ENCODE measurements at places on chromosomes 3 and 15. TPM values are rescaled to one million over a fixed set of nuclear protein-coding genes. Genes with fewer than 3 reads are reported as not detected.

Gene GANC
- 30.2 TPM for total RNA-seq

GRCh38 chr3:8301977-8302735 lies 199.5 kb upstream of the LMCD1 start:
- no peak overlapping the region for H3K27ac ChIP-seq
- H3K4me3 ChIP-seq: no peak overlapping the region
- no peaks in the 10 kb centered on the region for H3K36me3 ChIP-seq
- H3K27me3 ChIP-seq: no peaks in the 10 kb centered on the region
- H3K4me1 ChIP-seq: no peaks in the 10 kb centered on the region

Gene PLCB2
- total RNA-seq: 4.3 TPM

Gene PCNP
- total RNA-seq: 127 TPM

- H3K36me3 ChIP-seq: no peaks in the 10 kb centered on the region
- no peaks in the 10 kb centered on the region for H3K27me3 ChIP-seq
- H3K4me1 ChIP-seq: no peaks in the 10 kb centered on the region
- H3K27ac ChIP-seq: no peak overlapping the region
- DNase-seq: no peak
These were observed 197.1 kb downstream of the SATB1 start for GRCh38 chr3:18228060-18228459.

GRCh38 chr3:134809427-134810051 lies 14.5 kb downstream of the EPHB1 start:
- no peaks in the 10 kb centered on the region for H3K36me3 ChIP-seq
- H3K27ac ChIP-seq: no peak overlapping the region

DNA sequence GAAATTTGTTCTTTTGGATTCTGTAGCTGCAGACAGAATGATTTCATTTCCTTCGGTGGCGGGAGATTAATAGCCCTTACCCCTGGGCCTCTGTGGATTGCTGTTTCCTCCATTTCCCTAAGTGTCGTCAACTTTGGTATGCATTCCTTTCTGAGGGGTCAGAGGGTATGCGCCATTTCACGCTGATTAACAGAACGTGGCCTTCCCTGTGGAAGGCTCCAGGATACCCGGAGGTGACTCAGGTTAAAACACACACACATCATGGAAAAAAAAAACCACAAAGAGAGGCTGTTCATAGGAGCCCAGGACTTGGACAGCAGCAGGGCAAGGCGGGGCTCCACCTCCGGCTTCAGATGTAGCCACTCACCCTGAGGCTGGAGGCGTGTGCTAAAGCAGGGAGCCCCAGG lies 51.9 kb downstream of the EPHB1 start:
- H3K4me3 ChIP-seq: peak overlapping the region; percentile 11
- no peaks in the 10 kb centered on the region for H3K4me1 ChIP-seq
- no peaks in the 10 kb centered on the region for H3K36me3 ChIP-seq
- peak overlapping the region; percentile 36 for H3K27ac ChIP-seq
- no peak for DNase-seq
- H3K27me3 ChIP-seq: no peaks in the 10 kb centered on the region

DNA sequence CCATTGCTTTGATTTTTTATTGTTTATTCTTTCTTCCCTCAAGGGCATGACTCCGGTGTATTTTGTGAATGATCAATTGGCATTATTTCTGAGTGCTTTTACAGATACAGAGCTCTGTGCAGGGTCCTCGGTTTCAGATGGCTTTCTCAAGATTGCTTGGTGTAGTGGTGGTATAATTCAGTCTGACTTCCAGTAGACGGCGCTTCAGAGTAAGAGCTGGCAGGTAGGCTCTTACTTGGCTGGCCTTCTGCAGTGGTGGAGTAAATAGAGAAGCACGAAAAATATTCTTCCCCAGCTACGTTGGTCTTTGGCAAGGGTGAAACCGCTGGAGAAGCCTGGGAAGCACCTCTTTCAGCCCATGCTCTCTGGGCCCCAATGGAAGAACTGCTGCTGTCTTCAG lies 723.0 kb upstream of the BCHE start:
- no peak overlapping the region for H3K27ac ChIP-seq
- H3K27me3 ChIP-seq: no peaks in the 10 kb centered on the region
- no peak for DNase-seq
- H3K4me3 ChIP-seq: no peak overlapping the region
- no peaks in the 10 kb centered on the region for H3K36me3 ChIP-seq

Gene ZDHHC19
- not detected for total RNA-seq

Gene CTXN2
- total RNA-seq: not detected

DNA sequence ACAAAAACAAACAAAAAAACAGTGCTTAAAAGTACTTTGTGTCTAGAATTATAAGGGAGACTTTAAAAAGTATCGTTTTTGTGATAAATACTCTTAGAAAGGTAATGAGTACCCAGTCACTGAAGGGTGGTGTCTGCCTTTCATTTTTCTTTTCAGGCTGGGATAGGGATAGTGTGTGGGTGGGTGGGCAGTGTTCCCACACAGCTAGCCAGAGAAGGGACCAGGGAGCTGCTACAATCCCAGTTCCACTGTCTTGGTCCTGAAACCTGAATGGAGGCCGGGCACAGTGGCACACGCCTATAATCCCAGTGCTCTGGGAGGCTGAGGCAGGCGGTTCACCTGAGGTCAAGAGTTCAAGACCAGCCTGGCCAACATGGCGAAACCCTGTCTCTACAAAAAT lies 2.1 kb downstream of the GK5 start:
- H3K27me3 ChIP-seq: no peaks in the 10 kb centered on the region
- no peaks in the 10 kb centered on the region for H3K4me1 ChIP-seq
- H3K27ac ChIP-seq: peak overlapping the region; percentile 5
- H3K4me3 ChIP-seq: no peak overlapping the region
- no peaks in the 10 kb centered on the region for H3K36me3 ChIP-seq

Gene CLEC3B
- 55.7 TPM for total RNA-seq

Gene RPP25
- total RNA-seq: 13.1 TPM

Gene ADCY5
- 11.5 TPM for total RNA-seq

- no peaks in the 10 kb centered on the region for H3K27me3 ChIP-seq
- H3K4me1 ChIP-seq: no peaks in the 10 kb centered on the region
- no peak overlapping the region for H3K27ac ChIP-seq
- no peak overlapping the region for H3K4me3 ChIP-seq
These were observed 24.3 kb downstream of the SUSD5 start for GRCh38 chr3:33194303-33194702.

DNA sequence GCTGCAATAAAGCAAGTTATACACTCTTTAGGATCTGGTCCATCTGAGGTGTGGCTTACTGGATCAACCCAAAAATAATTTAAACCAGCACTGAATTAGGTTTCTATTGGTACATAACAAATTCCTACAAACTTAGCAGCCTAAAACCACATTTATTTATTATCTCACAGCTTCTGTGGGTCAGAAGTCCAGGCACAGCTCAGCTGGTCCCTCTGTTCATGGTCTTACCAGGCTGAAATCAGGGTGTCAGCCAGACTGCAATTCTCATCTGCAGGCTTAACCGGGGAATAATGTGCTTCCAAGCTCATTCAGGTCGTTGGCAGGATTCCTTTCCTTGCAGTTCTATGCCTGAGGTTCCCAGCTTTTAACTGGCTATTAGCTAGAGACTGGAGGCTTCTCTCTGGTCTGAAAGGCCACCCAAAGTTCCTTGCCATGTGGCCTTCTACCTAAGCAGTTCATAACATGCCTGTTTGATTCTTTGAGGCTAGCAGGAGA lies 477.4 kb upstream of the WNT5A start:
- H3K36me3 ChIP-seq: no peaks in the 10 kb centered on the region
- DNase-seq: no peak
- no peak overlapping the region for H3K27ac ChIP-seq
- H3K4me3 ChIP-seq: no peak overlapping the region
- no peaks in the 10 kb centered on the region for H3K4me1 ChIP-seq

Gene PATL2
- total RNA-seq: 2.2 TPM

Gene NEK10
- total RNA-seq: 48.4 TPM

Gene TRPM1
- total RNA-seq: not detected

DNA sequence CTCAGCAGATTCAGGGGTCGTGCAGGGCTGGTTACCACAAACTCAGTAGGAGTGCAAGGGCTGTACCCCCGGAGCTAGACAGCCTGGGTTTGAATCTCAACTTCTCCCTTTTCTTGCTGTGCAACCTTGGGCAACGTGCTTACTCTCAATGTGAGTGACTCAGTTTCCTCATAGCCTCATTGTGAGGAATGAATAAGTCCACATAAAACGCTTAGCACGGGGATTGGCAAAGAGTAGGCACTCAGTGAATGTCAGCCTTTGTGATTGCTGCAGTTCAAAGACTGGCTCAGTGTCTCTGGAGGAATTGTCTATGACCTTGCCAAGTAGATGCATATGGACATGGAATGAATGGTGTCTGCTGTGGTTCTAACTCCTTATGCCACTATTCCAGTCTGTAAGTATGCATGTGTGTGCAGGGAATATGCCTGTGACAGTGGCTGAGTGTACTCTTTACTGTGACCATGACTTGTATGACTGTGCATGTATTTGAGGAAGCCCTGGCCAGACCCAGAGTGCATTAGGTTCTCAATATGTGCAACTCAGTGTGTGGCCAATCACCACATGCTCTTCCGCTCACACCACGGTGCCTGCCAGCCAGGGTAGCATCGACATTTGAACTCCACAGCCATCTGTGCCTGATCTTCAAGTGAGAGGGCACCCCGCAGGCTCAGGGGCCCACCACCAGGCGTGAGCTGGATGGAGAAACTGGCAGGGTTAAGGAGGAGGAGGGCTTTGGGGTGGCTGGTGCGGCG lies 900 bp upstream of the HYAL3 start:
- no peak for DNase-seq
- peak overlapping the region; percentile 91 for H3K27ac ChIP-seq
- no peaks in the 10 kb centered on the region for H3K27me3 ChIP-seq
- H3K4me1 ChIP-seq: peaks cover 11% of the 10 kb centered on the region

GRCh38 chr15:58459560-58459959 lies 27.8 kb downstream of the LIPC start:
- H3K36me3 ChIP-seq: no peaks in the 10 kb centered on the region
- no peaks in the 10 kb centered on the region for H3K4me1 ChIP-seq
- no peak overlapping the region for H3K4me3 ChIP-seq
- no peak for DNase-seq
- H3K27me3 ChIP-seq: no peaks in the 10 kb centered on the region

DNA sequence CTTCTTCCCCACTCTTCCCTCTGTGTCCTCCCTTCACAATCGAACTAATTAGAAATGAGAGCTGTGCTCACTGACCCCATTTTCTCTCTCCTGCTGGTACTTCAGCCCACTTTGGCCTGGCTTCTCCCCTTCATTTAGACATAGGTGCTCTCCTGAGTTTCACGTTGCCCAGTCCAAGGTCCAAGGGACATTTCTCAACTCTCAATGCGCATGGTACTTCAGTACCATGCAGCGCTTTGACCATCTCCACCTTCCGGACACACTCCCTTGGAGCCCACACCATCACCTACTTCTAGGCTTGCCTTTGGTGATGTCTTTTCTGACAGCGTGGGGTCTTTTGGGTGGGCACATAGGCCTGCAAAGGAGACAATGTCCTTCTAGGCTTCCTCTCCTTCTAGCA lies 99.7 kb downstream of the ABHD5 start:
- no peak overlapping the region for H3K4me3 ChIP-seq
- no peaks in the 10 kb centered on the region for H3K36me3 ChIP-seq
- H3K27ac ChIP-seq: no peak overlapping the region
- H3K27me3 ChIP-seq: no peaks in the 10 kb centered on the region
- no peak for DNase-seq

Gene TRNT1
- 16.0 TPM for total RNA-seq

GRCh38 chr15:70197318-70197944 lies 99.7 kb upstream of the TLE3 start:
- H3K27ac ChIP-seq: peak overlapping the region; percentile 89
- DNase-seq: no peak
- no peaks in the 10 kb centered on the region for H3K27me3 ChIP-seq
- H3K36me3 ChIP-seq: no peaks in the 10 kb centered on the region
- H3K4me1 ChIP-seq: peaks cover 10% of the 10 kb centered on the region

Gene AGBL1
- not detected for total RNA-seq

DNA sequence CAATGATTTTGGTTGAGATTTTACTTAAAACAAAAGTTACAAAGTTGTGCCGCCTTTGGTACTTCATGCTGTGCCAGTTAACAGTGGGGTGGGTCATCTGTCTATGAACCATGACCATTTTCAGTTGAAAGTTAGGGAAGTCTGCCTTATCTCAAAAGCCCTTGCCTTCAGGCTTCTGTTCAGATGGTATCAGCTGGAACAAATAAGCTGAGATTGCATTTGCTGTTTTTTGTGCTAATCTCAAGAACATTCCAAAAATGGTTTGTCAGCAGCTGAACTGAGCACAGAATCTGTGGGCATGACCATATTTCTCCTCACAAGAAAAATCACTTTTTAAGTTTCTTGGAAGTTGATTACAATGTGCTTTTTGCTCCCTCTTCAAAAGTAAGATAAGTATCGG lies 142.3 kb downstream of the IL5RA start:
- no peak overlapping the region for H3K4me3 ChIP-seq
- H3K27me3 ChIP-seq: no peaks in the 10 kb centered on the region
- H3K36me3 ChIP-seq: no peaks in the 10 kb centered on the region

GRCh38 chr3:114404590-114404989 lies 110.8 kb downstream of the TIGIT start:
- peak overlapping the region; percentile 49 for H3K27ac ChIP-seq
- no peaks in the 10 kb centered on the region for H3K36me3 ChIP-seq
- H3K4me3 ChIP-seq: no peak overlapping the region
- no peak for DNase-seq
- H3K4me1 ChIP-seq: no peaks in the 10 kb centered on the region

Gene IL5RA
- total RNA-seq: 0.48 TPM

Gene ARID3B
- total RNA-seq: 5.9 TPM

DNA sequence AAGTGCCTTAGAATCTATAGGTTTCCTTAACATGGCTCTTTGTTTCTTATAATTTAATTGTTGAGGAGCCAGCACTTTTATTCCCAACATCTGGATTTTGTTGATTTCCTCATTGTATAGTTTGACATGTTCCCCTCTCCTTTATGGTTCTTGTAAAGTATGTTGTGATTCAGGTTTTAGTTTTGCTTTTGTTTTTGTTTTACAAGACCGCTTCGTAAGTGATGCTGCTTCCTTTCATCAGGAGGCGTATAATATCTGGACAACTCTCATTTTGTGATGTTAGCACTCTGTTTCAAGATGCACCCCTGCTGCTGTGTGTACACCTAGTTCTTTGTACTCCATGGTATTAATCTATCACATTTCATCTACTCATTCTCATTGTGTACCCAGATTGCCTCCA lies 48.7 kb downstream of the SLC49A4 start:
- no peak overlapping the region for H3K27ac ChIP-seq
- H3K4me3 ChIP-seq: no peak overlapping the region
- DNase-seq: no peak
- no peaks in the 10 kb centered on the region for H3K27me3 ChIP-seq
- H3K36me3 ChIP-seq: no peaks in the 10 kb centered on the region
- no peaks in the 10 kb centered on the region for H3K4me1 ChIP-seq

GRCh38 chr3:39978308-39978707 lies 168.9 kb downstream of the MYRIP start:
- H3K27me3 ChIP-seq: no peaks in the 10 kb centered on the region
- no peaks in the 10 kb centered on the region for H3K36me3 ChIP-seq
- no peak overlapping the region for H3K27ac ChIP-seq
- H3K4me1 ChIP-seq: no peaks in the 10 kb centered on the region
- H3K4me3 ChIP-seq: no peak overlapping the region

Gene GOLGA8G
- total RNA-seq: not detected

DNA sequence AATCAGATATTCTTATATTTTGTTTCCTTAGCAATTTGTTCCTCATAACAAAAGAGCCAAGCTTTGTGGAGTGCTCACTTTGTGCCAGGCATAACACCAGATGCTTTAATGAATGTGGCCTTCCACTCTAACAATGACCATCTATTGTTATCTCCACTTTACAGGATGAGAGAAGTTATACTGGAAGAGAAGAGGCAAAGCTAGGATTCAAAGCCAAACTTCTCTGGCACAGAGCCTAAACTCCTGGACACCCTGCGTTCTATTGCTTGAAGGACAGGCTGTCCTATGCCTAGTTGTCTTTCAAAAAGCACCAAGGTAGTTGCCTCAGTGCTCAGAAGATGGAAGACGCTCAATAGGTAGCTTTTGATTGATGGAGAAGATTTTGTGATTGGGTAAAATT lies 123.2 kb upstream of the FEZF2 start:
- peak; percentile 46 for DNase-seq
- H3K36me3 ChIP-seq: no peaks in the 10 kb centered on the region
- H3K27ac ChIP-seq: peak overlapping the region; percentile 10
- no peak overlapping the region for H3K4me3 ChIP-seq
- no peaks in the 10 kb centered on the region for H3K4me1 ChIP-seq
- no peaks in the 10 kb centered on the region for H3K27me3 ChIP-seq
